CD14-positive monocyte (primary cell): ENCODE measurements at places on chromosomes 1 and 21. TPM values are rescaled to one million over a fixed set of nuclear protein-coding genes. Genes with fewer than 3 reads are reported as not detected.

DNA sequence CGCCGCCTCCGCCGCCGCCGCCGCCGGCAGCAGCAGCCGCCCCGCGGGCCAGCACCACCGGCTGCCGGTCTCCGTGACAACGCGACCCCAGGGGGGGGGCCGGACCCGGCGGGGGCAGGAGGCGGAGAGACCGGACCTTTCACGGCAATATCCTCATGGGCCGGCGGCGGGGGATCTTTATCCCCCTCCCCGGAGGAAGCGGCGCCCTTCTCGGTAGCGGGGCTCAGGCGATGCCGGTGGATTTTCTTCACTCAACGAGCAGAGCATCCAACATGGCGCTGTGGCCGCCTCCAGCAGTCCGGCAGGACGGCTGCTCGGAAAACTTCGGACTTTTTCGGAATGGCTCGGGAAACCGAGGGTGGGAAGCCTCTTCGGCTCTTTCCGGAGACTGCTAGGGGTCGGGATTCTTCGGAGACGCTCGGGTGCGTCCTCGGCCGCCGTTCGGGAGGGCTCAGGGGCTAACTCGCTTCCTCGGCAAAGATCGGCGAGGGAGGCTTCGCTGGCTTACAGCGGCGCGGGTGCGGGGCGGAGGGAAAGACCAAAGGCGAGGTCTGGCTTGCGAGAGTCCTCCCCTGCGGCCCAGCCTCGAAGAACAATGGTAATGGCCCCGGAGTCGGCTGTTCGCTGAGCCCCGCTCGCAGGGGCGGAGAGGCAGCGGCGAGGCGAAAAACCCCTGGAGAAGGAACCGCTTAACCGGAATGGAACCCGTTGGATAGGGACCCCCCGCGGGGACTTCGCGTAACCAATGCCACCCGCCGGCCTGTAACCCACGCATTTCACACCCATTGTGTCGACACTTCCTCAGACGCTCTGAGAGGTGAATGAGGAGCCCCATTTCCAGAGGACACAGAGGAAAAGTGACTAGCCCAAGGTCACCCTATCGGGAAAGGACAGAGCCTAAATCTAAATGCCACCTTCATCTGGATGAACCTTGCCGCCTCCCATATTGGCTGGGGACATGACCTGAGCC lies at the start of gene EIF4G3:
TSS of gene EIF4G3 (minus strand) at position 312 of the 970 bp plus-strand sequence. CDS start 174,155 bp downstream, outside the sequence.
- peak; percentile 97 for DNase-seq

Gene MAN1C1
- polyA plus RNA-seq = 1.2 TPM

DNA sequence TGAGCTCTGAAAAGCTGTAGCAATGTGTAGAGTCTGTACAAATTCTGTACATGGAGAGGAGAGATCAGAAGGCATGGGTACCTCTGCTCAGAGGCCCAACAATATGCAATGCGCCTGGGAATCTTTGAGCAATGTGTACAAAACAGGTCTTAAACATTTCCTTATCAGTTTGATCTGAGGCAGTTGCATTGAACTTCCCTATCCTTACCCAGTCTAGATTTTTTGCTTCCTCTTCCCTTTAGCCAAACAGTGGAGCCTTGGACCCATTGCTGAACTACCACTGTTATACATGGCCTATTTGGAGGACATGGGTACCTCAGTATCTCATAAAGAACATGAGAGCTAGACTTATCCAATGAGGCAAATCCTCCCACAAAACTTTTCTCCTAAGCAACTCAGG lies 12.6 kb upstream of the MNDA start:
- DNase-seq = peak; percentile 22

DNA sequence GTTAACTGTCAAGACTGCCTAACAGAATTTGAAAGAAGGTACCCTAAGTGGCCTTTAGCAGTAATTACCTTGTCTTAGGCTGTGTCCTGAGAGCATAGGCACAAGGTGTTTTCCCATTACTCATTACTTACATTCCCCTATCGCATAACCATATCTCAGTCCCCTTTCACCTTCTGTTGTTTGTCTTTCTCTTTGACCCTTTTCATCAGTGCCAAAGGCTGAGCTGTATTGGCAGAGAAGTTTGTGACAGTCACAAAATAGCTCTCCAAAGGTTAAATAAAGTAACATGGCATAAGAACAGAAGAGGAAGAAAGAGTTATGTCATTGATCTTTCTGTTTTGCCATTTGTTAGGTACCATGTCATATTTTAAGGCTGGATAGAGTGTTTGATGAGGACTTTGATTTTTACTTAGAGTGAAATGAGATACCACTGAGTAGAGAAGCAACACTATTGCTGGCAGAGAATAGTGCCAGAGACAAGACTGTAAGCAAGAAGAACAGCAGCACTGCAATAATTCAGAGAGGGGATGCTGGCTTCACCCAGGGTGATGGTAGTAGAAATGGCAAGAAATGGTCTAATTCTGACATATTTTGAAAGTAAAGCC lies 497.8 kb downstream of the TTLL7 start:
- no peak for DNase-seq

- no peak for DNase-seq
Observed at GRCh38 chr1:225770561-225771248, 6.9 kb upstream of the SRP9 start.

DNA sequence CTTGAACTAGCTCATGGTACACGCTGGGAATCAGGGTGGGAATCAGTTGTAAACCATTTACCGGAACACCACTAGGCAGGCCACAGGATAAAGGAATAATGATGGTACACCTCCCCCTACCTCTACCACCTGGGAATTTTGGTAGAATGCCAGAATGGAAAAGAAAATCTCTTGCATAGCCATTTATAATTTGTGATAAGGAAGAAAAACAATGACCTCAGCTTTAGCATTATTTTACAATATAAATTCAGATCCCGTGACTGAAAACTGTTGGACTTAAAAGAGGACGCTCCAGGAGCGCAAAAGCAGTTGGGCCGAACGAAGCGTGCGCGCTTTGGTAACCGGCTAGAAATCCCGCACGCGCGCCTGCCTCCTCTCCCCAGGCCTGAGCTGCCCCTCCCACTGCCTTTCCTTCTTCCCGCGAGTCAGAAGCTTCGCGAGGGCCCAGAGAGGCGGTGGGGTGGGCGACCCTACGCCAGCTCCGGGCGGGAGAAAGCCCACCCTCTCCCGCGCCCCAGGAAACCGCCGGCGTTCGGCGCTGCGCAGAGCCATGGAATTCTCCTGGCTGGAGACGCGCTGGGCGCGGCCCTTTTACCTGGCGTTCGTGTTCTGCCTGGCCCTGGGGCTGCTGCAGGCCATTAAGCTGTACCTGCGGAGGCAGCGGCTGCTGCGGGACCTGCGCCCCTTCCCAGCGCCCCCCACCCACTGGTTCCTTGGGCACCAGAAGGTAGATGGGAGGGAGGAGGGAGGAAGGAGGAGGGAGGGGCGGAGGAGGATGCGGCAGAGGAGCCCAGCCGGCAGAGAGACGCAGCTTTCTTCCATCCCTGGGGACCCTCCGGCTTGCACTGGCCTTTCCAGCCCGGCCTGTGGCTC lies at the start of gene CYP4X1:
TSS of gene CYP4X1 (plus strand) at position 402 of the 873 bp plus-strand sequence. CDS start at position 551, 149 bp downstream.
- DNase-seq = no peak

- no peak for DNase-seq
Observed at GRCh38 chr1:10516925-10517676, 42.4 kb downstream of the PEX14 start.

DNA sequence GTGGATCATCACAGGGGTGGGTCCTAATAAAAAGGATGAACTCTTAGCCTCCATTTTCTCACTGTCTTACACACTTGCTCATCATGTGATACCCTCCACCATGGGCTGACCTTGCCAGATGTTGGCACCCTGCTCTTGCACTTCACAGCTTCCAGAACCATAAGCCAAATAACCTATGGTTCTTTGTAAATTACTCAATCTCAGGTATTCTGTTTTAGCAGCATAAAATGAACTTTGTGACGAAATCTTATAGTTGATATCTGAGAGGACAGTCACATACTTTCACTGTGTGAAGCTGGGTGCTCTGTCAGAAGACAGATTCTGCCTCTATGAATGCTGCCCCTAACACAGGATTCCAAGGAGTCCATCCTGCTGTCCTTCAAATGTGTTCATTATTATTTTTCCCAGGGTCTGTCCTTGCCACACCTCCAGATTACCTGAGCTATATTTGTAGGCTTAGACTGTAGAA lies 13.8 kb downstream of the DUSP10 start:
- no peak for DNase-seq

Gene ETNK2
- polyA plus RNA-seq = not detected

Gene COL11A1
- not detected in 2 replicates for polyA plus RNA-seq

Gene CFAP107
- not detected in 2 replicates for polyA plus RNA-seq
